Fibroblast of lung (primary cell): ENCODE measurements at places on chromosomes 13 and 19. TPM values are rescaled to one million over a fixed set of nuclear protein-coding genes. Genes with fewer than 3 reads are reported as not detected.

FOSB gene
- total RNA-seq = 9.5 and 24.9 TPM in 2 replicates

KASH5 gene
- total RNA-seq = not detected in 2 replicates

YJEFN3 gene
- total RNA-seq = 0.50 and 0.51 TPM in 2 replicates

MBD3L3 gene
- not detected in 2 replicates for total RNA-seq

IGFL2 gene
- total RNA-seq = not detected in 2 replicates

MYCBP2 gene
- total RNA-seq = 62.1 and 95.9 TPM in 2 replicates

ZNF728 gene
- 0.51 and 1.8 TPM in 2 replicates for total RNA-seq

DNA sequence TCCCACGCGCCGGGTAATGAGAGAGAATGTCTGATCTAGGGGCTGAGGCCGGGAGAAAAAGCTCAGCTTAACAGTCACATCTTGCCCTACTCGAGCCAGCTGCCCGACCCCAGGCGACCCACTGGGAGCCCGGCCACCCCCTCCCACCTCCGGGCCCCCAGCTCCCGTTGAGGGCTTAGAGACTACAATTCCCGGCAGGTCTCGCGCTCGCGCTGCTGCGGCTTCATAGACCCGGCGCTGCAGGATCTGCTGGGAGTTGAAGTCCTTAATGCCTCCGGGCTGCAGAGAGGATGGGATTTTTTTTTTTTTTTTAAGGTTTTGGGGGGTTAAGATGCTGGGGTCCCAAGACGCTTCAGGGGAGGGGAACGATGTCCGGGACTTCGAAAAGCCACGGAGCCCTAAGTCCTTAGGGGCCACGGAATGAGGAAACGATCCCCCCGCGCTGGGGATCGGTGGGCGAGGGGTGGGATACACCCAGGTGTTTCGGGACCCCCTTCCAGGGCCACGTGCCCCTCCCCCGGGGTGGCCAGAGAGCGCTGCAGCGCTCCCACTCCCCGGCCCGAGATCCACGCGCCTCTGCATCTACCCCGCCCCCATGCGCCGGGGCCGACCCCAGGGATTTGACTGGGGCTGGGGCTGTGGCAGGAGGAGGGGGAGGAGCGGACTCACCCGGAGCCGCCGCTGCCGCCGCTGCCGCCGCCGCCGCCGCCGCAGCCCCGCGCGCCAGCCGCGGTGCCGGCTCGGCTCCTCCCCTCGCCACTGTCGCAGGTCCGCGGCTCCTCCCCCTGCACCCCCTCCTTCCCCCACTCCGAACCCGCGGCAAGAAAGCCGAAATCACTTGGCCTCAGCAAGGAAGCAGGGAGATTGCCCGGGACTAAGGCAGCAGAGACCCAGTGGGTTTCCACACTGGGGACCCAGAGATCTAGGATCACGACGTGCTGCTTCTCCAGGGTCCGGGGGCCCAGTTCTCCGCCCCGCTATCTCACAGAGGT is at the start of gene SYT3:
TSS of gene SYT3 (minus strand) at position 761 of the 992 bp plus-strand sequence. CDS start 2,470 bp downstream, outside the sequence.
- peak; percentile 19 for DNase-seq

DNA sequence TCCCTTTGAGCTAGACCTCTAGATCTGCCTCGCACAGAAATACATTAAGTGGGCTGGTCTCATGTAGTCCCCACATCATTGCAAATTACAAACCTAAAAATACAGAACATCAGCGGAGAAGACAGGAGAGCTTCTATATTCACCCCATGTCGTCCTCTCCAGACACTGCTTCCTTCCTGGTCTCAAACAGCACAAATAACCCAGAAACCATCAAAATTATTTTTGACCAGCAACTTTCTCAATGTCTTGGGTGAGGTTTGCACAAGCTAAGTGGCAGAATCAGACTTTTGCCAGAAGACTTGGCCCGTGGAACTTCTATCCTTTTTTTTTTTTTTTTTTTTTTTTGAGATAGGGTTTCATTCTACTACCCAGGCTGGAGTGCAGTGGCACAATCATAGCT is 28.2 kb downstream of the CLEC17A start:
- DNase-seq = no peak

- peak; percentile 67 for DNase-seq
Observed at GRCh38 chr13:87147076-87147475, 524.1 kb upstream of the SLITRK5 start.

DNA sequence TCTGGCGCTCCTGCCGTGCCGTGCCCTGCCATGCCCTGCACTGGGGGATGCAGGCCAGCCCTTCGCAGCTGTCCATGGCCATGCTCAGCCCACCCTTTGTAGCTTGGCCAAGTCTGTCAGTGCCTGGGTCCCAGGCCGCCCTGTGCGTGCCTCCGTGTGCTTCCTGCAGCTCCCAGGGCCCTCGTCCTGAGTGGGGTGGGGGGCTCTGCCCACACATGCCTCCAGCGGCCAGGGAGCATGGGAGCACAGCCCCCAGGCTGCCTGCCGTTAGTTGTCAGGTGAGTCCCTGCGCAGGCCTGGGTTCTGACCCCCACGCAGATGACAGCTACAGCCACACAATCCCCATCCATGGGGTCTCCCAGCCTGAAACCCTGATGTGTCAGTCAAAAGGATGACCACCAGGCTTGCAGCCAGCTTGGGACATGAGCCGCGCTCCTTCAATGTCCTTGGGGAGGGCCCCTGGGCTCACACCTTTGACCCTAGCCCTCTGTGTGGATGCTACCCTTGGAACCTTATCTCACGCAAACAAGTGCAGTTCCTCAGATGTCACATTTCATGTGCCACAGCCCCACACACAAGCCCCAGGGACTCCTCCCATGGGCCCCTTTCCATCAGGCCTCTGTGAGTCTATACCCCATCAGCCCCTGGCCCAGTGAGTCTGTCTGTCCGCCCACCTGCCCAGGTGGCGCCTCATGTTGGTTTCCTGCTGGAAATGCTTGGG is 24.5 kb downstream of the TMED1 start:
- DNase-seq = no peak

- no peak for DNase-seq
Observed at GRCh38 chr13:50144246-50145160, 129.3 kb downstream of the KCNRG start.

GRCh38 chr19:52691215-52691610 is 43.6 kb downstream of the ZNF611 start:
- DNase-seq = no peak

- peak; percentile 22 for DNase-seq
Observed at GRCh38 chr13:24161010-24161775, 673 bp downstream of the SPATA13 start.

GRCh38 chr19:19329126-19329525 is 8.5 kb downstream of the MAU2 start:
- no peak for DNase-seq

- DNase-seq = peak; percentile 60
Observed at GRCh38 chr13:109454167-109454917, 332.0 kb downstream of the IRS2 start.

- DNase-seq = no peak
Observed at GRCh38 chr19:10294368-10294697, 4.6 kb downstream of the ICAM5 start.

DNA sequence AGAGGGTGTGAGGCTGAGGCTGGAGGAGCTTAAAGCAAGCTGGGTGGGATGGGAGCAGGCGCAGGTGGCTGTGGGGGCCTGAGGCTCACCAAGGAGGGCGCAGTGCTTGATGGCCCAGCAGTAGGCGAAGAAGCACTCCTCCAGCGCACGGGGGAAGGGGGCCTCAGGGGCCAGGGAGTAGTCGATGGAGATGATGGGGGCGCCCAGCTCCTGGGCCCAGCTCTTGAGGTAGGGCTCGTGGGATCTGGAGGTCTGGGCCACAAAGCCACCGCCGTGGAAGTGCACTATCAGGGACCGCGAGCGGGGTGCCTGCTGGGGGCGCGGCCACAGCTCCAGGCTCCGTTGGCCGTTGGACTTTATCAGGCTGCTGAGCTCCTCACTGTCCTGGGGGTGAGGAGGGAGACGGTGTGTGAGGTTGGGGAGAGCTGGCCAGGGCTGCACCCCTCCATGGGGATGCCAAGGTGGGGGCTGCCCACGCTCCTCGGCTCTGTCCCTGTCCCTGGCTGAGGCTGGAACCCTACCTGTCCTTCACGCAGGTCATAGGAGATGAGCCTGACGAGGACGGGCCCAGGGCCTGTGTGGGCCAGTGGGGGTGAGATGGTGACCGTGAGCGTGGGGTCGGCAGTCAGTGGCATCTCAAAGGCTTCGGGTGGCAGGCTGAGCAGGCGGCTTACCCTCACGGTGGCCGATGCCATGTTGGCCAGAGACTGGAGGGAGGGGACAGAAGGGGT is 17.2 kb upstream of the CNFN start:
- no peak for DNase-seq

DNA sequence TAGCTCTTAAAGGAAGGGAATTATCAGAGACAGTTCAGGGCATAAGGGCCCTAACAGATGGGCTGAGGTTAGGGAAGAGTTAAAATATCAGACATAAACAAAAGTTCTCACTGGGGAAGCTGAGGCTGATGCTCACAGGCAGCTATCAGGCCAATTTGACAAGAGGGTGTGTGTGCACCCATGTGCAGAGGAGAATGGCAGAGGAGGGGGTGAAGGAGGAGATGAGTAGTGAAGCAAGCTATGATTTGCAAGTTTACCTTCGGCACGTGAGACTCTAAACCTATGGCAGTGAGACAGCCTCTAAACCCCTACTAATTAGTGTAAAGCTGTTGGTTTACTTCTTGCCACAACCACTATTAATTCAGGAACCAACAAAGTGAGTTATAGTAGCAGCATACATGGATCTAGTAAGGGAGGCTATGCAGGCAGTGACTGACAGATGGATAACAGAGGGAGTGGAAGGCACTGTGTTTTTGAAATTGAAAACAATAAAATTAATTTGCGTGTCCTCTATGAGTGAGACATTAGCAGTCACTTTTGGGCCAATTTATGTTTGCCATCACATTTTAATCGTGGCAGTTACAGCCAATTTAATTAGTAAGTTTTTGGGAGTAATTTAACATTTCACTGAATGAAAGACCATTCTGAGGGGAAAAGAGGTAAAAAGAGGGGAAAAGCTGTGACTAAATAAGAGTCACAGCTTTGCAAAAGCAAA is 99.6 kb upstream of the HTR2A start:
- DNase-seq = no peak

- peak; percentile 95 for DNase-seq
Observed at GRCh38 chr19:46068345-46069258, 27.8 kb upstream of the IGFL4 start.

DNA sequence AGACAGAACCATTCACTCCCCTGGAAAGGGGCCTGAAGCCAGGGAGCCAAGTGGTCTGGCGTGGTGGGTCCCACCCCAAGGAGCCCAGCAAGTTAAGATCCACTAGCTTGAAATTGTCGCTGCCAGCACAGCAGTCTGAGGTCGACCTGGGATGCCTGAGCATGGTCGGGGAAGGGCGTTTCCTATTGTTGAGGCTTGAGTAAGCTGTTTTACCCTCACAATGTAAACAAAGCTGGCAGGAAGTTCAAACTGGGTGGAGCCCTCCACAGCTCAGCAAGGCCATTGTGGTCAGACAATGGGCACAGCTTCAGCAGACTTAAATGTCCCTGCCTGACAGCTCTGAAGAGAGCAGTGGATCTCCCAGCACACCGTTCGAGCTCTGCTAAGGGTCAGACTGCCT is 195.6 kb upstream of the DACH1 start:
- DNase-seq = no peak
